Stimulated activated CD4-positive, alpha-beta T cell treated with anti-CD3 and anti-CD28 coated beads, Interleukin-2, amount 100 ng/mL, for 4 hours (primary cell): ENCODE measurements at places on chromosomes 4 and X.

DNA sequence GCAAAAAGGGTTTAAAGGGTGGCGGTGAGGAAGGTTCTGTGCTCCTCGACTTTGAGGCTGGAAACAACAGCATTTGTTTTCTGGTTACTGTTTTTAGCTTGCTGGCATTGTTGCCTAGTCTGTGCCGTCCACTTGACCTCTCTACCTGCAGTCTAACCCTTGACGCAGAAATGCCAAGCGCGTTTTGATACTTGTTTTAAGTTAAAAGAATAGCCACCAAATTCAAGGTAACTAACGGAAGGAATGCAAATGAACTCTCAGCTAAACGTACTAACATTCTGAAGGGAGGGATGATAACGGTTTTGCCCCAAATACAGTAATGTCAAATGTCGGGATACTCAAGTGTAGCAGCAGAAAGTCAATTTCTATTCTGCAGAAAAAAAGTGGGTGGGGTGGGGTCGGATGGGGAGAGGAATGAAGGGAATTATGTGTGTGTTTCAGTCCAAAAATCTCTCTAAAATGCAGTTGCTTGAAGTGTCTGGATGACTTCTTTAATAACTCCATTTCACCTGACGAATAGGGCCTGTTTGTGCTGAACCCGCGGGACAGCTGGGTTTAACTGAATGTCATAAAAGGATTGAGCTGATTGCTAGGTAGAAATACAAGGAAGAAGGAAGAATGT is 3.4 kb upstream of the NKX6-1 start:
- no peak for DNase-seq

- no peak for DNase-seq
Observed at GRCh38 chr4:25799522-25799921, 63.3 kb downstream of the SEL1L3 start.

DNA sequence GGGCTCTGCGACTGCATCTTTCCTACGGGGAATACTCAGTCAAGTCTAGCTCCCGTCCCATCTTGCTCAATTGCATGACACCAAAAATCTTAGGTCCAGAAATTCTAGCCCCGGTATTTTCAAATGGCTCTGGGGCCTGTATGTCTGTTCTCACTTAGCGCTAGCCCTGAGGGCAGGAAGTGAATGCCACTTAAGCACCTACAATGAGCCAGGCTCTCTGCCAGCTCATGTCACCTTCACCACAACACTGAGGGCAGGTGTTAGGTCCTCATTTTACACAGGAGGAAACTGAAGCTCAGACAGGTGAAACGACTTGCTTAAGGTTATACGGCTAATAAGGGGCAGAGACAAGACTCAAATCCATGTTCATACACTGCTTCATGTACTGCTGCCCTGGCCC is 282.8 kb downstream of the PPP1R2C start:
- no peak for DNase-seq

DNA sequence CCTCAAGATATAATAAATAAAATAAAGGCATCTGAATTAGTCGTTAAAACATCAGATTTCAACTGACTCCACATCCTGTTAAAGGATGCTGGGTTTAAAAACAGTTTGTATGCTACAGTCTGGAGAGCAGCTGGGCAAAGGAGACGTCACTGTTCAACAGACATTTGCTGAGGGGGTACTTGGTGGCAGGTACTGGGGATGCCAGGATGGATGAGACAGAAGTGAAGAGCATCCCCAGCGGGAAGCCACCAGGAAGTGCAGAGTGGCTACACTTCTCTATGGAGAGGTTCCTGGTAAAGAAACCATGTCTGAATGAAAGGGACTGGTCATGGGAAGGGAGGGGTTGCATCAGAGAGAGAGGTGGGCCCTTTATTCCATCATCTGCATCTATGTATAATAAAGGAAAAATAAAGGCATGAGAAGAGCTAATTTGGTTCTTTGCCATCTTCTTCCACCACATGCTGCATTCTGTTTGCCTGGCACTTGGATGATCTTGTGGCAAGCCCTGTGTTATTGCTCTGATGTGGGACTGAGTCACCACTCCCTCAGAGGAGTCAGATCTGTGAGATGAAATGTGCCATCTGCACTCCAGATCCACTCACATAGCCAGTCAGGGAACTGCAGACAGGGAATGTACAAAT is 145.0 kb downstream of the SOWAHB start:
- DNase-seq = no peak

DNA sequence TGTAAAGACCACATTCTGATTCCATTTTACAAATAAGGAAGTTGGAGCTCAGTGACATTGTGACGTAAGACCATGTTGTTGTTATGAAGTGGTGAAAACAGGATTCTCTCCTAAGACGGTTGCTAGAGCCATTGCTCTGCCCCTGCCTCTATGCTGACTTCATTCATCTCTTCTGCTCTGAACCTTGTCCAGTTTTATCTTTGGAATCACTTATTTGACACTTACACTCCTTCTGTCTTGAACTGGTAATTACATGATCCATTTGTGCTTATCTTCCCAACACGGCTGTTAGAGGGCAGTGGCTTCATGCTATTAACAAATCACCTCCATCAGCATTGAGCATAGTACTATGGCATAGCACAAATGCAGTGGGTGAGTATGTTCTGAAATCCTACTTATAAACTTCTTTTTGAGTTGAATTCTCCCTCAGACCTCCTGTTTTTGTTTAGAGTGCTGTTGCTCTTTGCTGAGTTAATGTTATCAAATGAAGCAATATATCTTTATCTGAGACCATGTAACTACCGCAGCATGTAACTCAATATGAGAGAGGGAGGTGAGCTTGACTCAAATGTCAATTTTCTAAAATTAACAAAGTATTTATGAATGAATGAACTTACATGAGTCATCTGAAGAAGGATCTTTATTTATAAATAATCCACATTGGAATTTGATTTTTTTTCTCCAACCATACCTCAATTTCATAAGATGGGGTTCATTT is 177.8 kb downstream of the RASL11B start:
- no peak for DNase-seq

DNA sequence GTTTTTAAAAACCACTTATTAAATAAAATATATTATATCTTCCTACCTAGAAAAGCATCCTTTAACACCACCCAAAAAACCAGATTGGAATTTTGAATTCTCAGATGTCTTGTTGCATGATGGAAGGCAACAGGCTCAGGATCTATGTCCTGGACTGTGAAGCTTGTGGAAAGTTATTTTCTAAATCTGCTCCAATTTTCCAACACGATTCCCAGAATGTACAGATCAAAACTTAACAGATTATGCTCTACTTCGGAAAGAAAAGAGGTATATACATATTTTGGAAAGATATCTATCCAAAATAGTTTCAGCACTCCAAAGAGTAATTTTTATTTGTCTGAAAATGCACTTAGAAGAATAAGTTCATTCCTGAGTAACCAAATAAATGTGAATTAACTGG is 291.7 kb upstream of the EMCN start:
- DNase-seq = no peak
